Esophagus squamous epithelium (tissue), 5 donors: ENCODE measurements at places on chromosomes 2 and 18.

- DNase-seq, result no peak
Measured at GRCh38 chr18:74213429-74213828, 65.1 kb downstream of the TIMM21 start.

GRCh38 chr2:234490271-234491091, 6.4 kb downstream of the ARL4C start:
- DNase-seq, result no peak

DNA sequence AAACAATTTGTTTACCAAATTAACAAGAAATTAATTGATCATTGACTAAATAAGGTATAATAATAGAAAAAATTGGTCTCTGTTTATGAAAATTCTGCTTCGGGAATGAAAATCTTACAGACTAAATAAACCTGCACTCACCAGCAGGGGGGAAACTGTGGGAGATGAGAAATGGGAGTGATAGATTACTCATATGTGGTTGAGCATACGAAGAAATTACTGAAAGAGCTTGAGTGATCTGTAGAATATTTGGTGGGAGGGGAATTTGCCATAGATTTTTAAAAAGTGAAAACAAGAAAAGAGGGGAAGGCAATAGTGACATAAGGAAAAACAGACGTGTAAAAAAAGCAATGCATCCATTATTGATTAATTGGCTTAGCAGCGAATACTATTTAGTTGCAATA, 2.2 kb downstream of the HMSD start:
- DNase-seq, result no peak

- no peak for DNase-seq
Measured at GRCh38 chr2:16271231-16271896, 331.0 kb downstream of the MYCN start.

DNA sequence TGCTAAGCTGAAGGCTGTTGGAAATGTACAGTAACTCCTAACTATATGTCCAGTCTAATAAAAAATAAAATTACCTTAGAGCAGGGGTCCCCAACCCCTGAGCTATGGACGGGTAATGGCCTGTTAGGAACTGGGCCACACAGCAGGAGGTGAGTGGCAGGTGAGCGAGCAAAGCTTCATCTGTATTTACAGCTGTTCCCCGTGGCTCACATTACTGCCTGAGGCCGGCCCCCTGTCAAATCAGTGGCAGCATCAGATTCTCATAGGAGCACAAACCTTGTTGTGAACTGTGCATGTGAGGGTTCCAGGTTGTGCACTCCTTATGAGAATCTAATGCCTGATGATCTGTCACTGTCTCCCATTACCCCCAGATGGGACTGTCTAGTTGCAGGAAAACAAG, 73.1 kb upstream of the CXCR4 start:
- DNase-seq, result no peak

- no peak for DNase-seq
Measured at GRCh38 chr2:11687736-11688135, 17.7 kb upstream of the NTSR2 start.

DNA sequence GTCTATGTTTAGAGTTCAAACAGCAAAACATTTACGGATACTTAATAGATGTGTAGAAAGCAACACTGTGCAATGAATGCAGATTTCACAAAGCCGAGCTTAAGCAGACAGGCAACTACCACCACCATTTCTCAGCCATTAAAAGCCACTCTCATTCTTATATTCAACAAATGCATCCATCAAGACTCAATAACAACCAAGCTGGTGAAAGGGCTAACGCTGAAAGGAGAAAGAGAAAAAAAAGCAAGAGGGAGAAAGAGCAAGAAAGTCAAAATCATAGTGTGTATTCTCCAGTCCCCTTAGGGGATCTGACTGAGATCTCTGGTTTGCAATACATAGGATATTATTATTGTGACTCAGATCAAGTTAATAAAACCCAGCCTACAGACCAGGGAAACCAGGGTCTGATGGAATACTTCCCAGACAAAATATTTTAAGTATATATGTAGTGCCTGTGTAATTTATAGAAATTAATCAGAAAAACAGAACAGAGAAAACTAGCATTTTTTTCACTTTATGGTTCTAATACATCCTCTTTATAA, 14.1 kb downstream of the SATB2 start:
- no peak for DNase-seq

DNA sequence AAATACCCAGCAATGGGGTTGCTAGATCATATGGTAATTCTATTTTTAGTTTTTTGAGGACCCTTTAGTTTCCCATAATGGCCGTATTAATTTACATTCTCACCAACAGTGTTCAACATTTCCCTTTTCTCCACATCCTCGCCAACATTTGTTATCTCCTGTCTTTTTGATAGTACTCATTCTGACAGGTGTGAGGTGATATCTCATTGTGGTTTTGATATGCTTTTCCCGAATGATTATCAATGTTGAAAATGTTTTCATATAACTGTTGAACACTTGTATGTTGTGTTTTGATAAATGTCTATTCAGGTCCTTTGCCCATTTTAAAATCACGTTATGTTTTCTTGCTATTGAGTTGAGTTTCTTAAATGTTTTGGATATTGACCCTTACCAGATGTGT, 5.8 kb upstream of the RIF1 start:
- no peak for DNase-seq

- DNase-seq, result no peak
Measured at GRCh38 chr2:117770730-117771129, 43.8 kb upstream of the DDX18 start.

GRCh38 chr2:76288146-76288545, 577.4 kb upstream of the GCFC2 start:
- DNase-seq, result no peak
